Right ventricle myocardium inferior (tissue), 1 donor: ENCODE measurements at places on chromosomes 5 and 9.

DNA sequence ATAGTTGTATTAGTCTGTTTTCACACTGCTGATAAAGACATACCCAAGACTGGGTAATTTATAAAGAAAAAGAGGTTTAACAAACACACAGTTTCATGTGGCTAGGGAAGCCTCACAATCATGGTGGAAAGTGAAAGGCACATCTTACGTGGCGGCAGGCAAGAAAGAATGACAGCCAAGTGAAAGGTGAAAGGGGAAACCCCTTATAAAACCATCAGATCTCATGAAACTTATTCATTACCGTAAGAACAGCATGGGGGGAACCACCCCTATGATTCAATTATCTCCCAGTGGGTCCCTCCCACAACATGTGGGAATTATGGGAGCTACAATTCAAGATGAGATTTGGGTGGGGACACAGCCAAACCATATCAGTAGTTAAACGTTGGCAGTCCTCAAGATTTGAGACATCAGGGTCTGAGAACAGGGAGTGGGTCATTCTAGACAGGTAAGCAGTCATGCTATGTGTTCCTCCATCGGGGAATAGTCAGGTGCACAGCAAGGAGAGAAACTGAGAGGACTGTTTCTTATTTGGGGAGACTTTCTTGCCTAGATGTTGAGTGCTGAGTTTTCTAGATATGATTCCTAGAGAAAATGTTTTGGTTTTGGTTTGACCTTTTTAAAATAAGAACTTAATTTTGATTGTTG, 45.8 kb upstream of the ENTREP1 start:
- no peak for DNase-seq

DNA sequence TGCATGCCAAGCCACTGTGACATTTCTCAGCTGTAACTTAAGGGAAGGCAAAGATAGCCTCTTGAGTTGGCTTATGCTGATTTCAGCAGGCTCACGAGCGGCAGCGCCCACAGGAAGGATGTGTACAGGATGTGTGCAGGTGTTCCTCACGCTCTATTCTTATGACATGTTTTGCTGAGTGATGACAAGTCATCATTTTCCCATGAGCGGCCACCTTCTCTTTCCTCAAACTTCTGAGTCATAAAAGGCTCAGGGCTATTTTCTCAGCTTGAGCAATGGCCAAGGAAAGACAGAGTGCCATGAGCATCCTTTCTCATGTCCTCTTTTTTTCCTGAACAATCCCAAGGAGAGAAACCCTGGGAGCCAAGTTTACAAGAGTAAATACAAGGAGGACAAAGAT, 365.9 kb downstream of the PLK2 start:
- no peak for DNase-seq

DNA sequence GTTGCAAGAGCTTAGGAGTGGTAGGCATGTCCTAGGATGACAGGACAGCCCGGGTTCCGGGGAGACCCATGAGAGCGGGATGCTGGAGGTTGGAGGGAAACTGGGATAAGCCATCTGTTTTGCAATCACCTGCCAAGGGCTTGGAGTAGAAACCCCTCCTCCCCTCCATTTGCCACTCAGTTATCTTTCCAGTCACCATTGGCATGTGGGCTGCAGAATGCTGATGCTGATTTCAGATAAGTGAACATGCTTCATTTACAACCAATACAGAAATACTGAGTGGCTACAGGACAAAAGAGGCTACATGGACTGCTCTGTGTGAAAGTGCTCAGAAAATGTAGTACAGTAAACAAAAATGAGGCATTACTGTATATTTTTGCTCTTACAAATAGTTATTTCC, 93.4 kb upstream of the KIF2A start:
- no peak for DNase-seq

DNA sequence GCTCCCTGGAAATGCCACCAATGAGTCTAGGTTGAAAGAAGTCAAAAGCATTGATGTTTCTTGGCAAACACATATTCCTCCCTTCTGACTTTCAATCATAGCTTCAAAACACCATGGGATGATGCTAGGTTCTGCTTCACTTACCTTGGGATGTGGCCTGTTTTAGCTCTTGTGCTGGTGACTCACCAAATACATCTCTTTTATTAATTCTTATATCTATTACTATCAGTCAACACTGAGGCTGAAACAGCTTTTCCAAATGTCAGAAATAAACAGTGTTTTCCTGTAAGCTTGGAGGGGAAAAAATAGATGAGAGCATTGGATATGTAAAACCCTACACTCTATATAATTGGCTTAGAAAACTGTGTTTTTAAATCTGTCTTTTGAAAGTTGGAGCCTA, 245.4 kb upstream of the NREP start:
- no peak for DNase-seq

- peak; percentile 70 for DNase-seq
Measured at GRCh38 chr9:88537761-88538091, 2.7 kb downstream of the NXNL2 start.

GRCh38 chr5:91652678-91653077, 269.6 kb upstream of the ARRDC3 start:
- DNase-seq, result no peak

GRCh38 chr5:80061547-80061946, 26.4 kb downstream of the THBS4 start:
- no peak for DNase-seq

DNA sequence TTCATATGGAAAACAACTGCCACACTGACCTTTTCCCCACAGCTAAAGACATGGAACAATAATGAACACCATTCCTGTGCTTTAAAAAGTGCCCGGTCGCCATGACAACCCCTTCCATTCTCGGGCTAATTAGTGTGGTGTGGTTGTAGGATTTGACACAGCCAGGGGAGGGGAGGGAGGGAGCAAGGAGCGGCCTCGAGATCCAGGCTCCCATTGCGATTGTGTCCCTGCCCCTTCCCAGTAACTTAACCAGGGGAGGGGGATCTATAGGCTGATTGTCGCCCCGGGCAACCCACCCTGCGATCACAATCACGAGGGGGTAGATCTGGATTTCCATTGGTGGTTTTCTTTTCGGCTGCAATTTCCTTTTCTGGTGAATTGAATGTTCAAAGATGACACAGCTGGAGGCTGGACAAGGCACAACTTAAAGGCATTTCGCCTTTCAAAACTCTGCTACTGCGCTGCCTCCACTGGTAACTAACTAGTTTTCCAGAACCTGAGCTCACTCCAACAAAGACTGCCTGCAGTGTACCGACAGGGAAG, 96.7 kb upstream of the RETREG1 start:
- DNase-seq, result no peak

DNA sequence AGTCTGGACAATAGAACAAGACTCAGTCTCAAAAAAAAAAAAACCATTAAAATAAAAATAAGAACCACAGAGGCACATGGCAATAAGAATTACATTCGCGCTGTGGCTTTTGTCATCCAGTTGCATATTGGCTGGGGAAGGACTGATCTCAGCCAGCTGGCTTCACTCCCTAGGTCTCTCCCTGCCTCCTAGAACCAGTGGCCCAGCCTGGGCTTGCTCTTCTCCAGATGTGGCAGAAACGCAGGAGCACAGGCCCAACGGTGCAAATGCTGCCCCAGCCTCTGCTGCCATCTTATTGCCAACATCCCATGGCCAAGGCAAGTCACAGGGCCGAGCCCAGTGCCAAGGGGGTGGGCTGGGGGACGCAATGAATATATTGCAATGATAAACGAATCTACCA, 37.0 kb downstream of the NKX2-5 start:
- DNase-seq, result no peak

- DNase-seq, result peak; percentile 78
Measured at GRCh38 chr5:56910210-56910965, 992 bp downstream of the SETD9 start.

- DNase-seq, result no peak
Measured at GRCh38 chr5:10699281-10699874, 61.7 kb downstream of the DAP start.

DNA sequence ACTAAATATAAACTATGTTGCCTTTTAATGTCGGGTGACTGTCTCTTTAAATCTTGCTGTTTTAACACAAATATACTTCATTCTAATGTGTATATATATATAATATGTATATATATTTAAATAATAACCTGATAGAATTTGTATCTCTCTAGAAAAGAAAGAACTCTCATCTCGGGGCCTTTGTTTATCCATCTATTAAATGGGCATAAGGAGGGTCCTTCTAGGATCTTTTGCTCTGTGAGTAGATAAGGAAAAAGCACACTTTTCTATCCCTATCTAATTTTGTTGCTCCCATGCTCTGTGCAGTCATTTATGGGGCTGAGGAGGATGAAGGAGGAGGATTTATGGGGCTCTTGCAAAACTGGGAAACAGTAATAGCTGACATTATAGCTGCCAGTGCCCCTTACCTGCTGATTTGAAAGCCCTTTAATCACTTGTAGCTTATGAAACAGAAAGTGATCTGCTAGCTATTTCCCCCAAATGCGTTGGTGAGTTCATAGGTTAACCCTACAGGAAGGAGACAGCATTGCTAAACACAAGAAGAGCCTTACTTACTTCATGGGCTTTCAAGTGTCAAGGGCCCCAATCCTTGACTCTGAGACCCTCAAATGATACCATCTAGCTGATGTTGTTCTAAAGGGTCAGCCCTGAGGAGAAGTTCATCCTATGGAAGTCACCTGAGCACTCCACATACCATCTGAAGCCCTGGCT, 5.8 kb upstream of the PPARGC1B start:
- no peak for DNase-seq

DNA sequence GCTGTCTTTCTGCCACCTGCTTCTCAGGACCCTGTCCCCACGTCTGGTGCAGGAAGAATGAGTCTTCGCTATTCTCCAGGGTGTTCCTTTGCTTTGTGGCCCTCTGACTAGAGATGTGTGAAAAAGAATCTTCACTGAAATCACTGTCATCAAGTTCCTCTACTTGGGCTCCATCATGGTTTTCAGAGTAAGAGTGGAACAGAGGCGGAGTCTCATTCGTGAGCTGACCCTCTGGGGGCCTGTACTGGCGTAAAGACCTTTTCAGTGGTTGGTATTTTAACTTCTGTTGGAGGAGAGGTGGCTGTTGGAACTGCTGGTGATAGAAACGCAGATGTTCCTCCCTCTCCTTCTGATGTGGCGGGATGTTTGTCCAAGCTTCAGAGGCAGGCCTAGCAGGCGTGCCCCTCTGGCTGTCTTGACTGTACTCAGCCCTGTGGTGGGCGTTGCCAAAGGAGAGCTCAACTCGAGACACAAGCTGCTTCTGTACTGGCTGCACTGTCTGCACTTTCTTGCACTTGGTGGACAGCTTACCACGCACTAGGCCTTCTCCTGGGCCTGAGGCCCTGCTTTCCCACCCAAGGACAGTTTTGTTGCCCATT, 72.0 kb downstream of the KIF24 start:
- DNase-seq, result peak; percentile 83

DNA sequence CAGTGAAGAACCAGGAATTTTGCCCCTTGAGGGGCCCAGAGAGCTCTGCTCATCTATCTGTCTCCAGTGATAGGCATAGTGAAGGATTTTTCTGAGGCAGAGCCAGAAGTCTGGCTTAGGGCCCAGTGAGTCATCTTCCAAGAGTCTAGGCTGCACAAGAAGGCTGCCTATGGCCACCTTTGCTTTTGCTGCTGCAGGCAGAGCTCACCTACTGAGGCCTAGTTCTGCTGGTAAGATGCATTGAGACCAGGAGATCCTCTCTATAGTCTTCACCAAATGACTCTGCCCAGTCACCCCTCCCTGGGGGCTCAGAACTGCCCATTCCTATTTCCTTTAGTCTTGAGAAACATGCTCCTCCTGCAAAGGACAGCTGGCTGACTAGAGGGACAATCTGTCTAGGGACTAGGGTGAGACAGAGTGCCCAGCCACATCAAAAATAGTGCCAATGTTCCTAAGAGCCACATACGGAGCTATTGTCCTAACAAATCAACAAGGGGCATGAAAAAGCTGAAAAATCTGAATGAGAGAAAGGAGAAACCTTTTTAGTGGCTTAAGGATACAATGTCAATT, 40.3 kb upstream of the CDKN2AIPNL start:
- no peak for DNase-seq

- no peak for DNase-seq
Measured at GRCh38 chr9:2116073-2116472, 100.9 kb downstream of the SMARCA2 start.

DNA sequence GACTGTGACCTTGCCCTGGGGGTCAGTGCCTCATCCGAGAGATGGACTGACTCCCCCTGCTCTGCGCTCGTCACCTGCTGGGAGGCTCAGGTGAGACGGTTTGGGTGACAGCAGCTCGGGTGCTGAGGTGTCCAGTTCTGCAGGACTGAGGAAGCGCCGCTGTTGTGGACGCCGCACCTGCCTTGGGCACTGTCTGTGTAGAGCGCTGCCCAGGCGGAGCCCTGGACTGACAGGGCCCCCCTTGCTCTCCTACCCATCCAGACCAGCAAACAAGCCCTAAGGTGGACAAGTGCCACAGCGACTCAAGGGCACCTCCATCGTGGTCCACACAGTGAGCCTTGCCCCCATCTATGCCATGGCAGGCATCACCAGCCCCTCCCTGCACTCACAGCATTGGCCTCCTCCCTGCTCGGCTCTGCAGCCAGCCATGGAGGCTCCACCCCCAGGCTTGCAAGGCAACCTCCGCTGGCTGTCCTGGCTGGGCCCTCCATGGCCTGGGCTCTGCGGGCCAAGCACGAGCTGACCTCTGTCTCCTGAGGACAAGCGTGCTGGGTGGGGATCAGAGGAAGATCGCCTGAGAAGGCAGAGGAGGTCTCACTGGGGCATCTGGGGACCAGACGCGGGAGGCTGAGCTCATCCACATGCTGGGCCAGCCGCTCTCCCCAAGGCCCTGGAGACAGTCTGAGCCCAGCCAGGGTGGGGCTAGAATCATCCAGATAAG, 87.1 kb upstream of the COL5A1 start:
- no peak for DNase-seq

- no peak for DNase-seq
Measured at GRCh38 chr9:5393497-5393896, 44.2 kb downstream of the PLGRKT start.

- no peak for DNase-seq
Measured at GRCh38 chr9:132156262-132156661, 5.6 kb upstream of the NTNG2 start.

DNA sequence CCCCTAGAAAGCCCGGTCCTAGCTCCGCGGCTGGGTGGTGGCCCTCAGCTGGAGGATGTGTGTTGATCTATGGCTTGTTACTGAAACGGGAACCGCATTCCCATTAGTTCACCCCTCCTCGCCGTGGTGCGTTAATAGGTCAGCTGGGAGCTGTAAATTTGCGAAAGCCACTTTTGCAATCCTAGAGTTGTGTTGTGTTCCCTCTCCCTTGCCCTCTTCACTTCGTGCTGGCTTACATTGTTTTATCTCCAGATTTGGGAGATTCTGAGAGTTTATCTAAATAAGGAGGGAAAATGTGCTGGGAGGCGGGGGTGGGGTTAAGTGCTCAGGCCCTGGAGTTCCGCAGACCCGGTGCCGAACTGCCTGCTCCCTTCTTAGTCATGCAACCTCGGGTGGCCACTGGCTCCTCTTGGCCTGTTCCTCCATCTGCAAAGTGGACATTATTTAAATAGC, 62.8 kb downstream of the HMCN2 start:
- no peak for DNase-seq

DNA sequence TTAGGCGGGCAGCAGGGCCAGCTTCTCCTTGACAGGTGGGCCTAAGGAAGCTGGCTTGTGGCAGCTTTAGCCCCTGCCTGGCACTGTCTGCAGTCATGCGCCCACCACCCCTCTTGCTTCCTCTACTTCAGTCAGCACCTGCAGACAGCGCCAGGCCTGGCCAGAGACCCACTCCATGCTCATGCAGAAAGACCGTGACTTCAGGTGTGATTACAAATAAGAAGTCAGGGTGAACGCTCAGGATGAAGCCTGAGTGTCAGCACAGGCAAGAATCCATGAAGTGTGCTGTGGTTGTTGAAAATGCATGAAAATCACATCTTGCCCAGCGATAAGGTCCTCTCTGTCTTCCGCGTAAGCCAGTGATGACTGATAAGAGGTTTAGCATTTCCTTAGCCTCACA, 3.4 kb downstream of the CSF2 start:
- DNase-seq, result no peak
